Lower lobe of right lung (tissue), 2 donors: ENCODE measurements at places on chromosomes 2 and 18.

DNA sequence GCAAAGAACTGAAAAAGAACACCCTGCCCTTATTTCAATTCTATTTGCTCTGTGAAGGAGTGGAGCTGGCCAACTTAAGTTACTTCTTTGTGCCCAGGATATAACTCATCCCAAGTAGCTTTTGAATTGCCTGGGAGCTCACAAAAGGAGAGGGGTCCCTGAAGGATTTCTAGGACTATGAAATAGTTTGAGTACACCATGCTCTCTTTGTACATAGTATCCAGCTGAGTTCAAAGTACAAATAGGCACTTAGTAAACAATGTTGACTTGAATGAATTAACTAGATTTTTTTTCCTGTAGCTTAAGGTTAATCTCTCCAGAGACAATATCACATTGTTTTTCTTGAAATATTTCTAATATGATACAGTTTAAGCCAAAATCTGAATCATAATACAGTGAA, 47.7 kb downstream of the ZC3H15 start:
- no peak overlapping the region for H3K4me3 ChIP-seq
- no peaks in the 10 kb centered on the region for H3K27me3 ChIP-seq
- no peak for DNase-seq
- no peak overlapping the region for H3K27ac ChIP-seq

- no peak for DNase-seq
- H3K27ac ChIP-seq = no peak overlapping the region
- no peaks in the 10 kb centered on the region for H3K4me1 ChIP-seq
- H3K27me3 ChIP-seq = no peaks in the 10 kb centered on the region
- H3K36me3 ChIP-seq = no peaks in the 10 kb centered on the region
Observed at GRCh38 chr2:57908736-57909161, 137.9 kb upstream of the VRK2 start.

GRCh38 chr2:204507636-204508035, 37.6 kb upstream of the PARD3B start:
- DNase-seq = no peak
- H3K36me3 ChIP-seq = no peaks in the 10 kb centered on the region
- H3K27ac ChIP-seq = no peak overlapping the region
- no peak overlapping the region for H3K4me3 ChIP-seq
- no peaks in the 10 kb centered on the region for H3K4me1 ChIP-seq
- no peaks in the 10 kb centered on the region for H3K27me3 ChIP-seq

DNA sequence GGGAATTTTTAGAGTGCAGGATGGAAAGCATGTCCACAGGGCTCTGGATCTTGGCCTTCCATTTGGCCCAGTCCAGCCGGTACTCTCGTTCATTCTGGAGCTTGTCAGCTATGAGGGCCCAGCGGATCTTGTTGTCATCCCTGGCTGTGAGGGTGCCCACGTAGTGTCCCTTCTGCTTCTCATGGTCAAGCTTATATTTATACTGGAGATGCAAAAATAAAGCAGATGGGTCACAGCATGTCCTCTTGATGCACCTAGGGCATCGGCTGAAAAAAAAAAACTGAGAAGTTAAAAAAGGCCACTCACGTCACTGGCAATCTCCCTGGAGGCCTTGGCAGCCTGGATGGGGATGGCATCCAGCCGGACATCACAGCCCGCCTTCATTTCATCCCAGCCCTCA, 160.5 kb downstream of the RIF1 start:
- H3K4me3 ChIP-seq = no peak overlapping the region
- no peak for DNase-seq
- H3K27me3 ChIP-seq = no peaks in the 10 kb centered on the region
- H3K36me3 ChIP-seq = no peaks in the 10 kb centered on the region
- no peak overlapping the region for H3K27ac ChIP-seq

DNA sequence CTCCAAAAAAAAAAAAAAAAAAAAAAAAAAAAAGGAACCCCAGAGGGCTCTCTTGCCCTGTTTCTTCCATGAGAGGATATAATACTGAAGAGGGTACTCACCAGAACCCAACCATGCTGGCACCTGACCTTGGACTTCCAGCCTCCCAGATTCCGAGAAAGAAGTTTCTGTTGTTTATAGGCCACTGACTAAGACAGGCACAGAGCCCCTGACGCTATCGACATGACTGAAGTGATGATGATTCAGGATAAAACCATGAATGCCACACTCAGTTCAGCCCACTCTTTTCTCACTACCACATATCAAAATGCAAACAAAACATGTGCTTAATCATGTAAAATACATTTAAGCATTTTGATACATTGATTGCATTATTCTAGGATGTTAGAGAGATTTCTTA, 66.1 kb upstream of the CDCA7 start:
- no peak for DNase-seq
- no peaks in the 10 kb centered on the region for H3K36me3 ChIP-seq
- H3K27ac ChIP-seq = no peak overlapping the region
